Left cardiac atrium (tissue), 4 donors: ENCODE measurements at places on chromosomes 2 and 18.

GRCh38 chr2:71471276-71471675 is 17.9 kb downstream of the DYSF start:
- DNase-seq: no peak

- no peak for DNase-seq
Measured at GRCh38 chr18:60391571-60392226, 19.1 kb upstream of the MC4R start.

DNA sequence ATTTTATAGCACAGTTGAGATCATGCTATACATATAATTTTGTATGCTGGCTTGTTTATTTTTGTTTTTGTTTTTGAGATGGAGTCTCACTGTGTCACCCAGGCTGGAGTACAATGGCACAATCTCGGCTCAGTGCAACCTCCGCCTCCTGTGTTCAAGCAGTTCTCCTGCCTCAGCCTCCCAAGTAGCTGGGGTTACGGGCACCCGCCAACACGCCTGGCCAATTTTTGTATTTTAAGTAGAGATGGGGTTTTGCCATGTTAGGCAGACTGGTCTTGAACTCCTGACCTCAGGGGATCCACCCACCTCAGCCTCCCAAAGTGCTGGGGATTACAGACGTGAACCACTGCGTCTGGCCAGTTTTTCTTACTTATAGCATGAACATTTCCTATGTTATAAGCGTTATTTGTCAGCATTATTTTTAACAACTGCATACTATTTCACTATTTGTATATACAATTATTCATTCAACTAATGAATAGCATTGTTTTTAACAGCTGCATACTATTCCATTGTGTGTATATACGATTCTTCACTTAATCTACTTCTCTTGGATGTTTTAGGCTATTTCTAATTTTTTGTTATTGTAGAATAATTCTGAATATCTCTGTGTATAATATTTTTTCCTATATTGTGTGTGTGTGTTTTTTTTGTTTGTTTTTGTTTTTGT is 3.5 kb downstream of the EHD3 start:
- DNase-seq: no peak

DNA sequence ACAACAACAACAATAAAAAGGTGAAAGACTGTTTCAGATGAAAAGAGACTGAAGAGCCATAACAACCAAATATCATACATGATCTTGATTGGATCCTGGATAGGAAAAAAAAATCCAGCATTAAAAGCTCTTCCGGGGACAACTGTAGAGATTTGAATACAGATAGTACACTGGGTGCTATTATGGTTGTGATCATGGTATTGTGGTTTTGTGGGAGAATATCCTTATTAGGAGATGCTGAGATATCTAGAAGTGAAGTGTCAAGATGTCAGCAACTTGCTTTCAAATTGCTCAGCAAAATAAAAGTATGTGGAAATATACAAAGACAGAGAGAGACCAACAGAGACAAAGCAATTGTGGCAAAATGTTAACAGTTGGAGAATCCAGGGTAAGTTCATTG is 15.5 kb upstream of the SPATA3 start:
- no peak for DNase-seq

DNA sequence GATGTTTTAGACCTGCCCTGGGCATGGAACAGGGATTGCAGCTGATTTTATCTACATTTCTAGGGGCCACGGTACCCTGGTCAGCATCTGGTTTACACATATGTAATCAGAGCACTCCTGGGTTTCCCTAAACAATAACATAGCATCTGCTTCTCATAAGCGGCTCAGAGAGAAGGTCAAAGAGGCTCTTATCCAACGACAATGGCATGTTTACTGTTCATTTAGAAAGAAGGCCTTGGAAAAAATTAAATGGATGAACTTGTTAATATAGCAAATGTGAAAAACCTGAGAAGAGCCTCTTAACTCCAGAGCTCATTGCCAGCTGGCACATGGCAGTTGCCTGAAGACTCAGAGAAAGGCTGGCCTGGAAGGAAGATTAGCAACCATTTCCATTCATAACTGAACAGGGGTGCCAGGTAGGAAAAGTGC is 202.8 kb upstream of the THUMPD2 start:
- DNase-seq: no peak
